ENCODE measurements at places on chromosomes 11 and 22.

GRCh38 chr11:119415966-119416365, 7.0 kb downstream of the THY1 start:
- DNase-seq: no peak

DNA sequence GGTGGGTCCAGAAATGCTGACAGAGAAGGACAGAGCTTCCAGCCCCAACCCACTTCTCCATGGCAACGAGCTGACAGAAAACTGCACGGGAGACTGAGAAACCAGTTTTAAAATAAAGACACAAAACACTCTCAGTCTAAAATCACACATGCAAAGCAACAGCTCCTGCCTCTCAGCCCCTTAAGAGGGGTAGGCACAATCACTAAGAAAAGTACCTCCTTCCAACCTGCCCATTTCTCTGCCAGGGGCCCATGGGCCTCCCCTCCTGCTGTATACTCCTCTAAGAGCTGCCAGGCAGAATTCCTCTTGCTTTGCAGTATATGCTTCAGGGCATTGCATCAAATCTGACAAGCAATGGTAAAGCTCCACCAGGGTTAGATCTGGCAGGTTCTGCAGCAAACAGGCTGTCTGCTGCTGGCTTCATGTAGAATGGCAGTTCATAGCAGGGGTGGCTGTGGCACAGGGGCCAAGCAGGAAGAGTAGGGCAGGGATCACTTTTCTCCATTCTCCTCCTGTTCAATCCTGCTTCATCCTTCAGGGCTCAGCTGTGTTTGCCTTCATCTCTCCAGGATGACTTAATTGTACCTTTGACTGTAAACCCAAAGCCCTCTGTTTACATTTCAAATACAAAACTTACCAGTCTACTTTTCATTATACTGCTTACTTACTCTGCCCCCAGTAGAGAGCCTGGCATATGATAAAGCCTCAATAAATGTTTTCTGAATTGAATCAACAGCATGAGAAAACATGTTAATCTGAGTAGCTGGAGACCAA, 77.7 kb downstream of the KCNC1 start:
- DNase-seq: peak; percentile 96

- DNase-seq: peak; percentile 4
Observed at GRCh38 chr22:39490135-39490798, 11.8 kb upstream of the MIEF1 start.

- DNase-seq: no peak
Observed at GRCh38 chr22:36682811-36683210, 20.7 kb downstream of the CACNG2 start.

- no peak for DNase-seq
Observed at GRCh38 chr11:45534132-45534531, 131.3 kb downstream of the CHST1 start.

- no peak for DNase-seq
Observed at GRCh38 chr11:104795501-104796213, 102.6 kb downstream of the CASP12 start.

GRCh38 chr22:17097062-17097461, 12.3 kb downstream of the IL17RA start:
- peak; percentile 5 for DNase-seq

DNA sequence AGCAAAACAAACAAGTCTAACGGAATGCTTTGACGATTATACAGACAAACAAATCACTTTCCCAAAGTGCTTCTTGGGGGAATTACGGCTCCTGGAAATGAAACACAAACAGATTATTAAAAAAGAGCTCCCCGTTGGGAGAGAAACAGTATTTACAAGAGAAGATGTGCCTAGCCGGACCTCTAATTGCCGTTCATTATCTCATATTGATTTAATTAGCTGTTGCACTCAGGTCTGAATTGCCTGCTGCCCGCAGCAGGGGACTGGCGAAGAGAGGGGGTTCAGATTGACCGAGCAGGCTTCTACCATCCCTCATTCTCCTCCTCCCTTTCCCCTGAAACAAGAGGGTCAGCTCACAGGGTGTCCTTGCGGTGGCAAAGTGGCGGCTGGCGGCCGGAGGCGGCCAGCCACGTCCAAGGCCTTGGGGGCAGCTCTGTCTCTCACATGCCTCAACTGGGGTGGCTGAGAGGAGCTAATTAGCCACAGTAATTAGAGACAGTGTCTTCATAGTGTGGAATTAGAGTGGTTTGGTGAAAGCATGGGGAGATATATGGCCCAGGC, 295.1 kb downstream of the MIAT start:
- no peak for DNase-seq

GRCh38 chr11:57432714-57433163, 5.8 kb upstream of the SLC43A3 start:
- no peak for DNase-seq

- no peak for DNase-seq
Observed at GRCh38 chr11:64074239-64074638, 38.5 kb downstream of the FLRT1 start.

DNA sequence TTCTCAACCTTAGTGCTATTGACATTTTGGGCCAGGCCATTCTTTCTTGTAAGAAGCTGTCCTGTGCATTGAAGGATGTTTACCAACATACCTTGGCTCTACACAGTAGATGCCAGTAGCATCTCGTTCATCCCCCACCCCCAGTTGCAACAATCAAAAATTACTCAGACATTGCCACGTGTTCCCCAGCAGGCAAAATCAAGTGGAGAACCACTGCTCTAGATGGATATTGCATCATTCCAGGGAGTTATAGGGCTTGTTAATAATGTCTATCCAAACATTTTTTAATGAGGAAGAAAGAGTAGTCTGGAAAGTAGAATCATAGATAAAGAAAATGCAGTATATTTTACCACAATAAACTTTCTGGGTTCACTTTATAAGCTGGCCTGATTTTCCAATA, 64.1 kb downstream of the PRMT3 start:
- DNase-seq: no peak

- no peak for DNase-seq
Observed at GRCh38 chr11:2091786-2092463, 47.3 kb downstream of the IGF2 start.

GRCh38 chr11:86011175-86011574, 57.7 kb downstream of the PICALM start:
- DNase-seq: no peak

DNA sequence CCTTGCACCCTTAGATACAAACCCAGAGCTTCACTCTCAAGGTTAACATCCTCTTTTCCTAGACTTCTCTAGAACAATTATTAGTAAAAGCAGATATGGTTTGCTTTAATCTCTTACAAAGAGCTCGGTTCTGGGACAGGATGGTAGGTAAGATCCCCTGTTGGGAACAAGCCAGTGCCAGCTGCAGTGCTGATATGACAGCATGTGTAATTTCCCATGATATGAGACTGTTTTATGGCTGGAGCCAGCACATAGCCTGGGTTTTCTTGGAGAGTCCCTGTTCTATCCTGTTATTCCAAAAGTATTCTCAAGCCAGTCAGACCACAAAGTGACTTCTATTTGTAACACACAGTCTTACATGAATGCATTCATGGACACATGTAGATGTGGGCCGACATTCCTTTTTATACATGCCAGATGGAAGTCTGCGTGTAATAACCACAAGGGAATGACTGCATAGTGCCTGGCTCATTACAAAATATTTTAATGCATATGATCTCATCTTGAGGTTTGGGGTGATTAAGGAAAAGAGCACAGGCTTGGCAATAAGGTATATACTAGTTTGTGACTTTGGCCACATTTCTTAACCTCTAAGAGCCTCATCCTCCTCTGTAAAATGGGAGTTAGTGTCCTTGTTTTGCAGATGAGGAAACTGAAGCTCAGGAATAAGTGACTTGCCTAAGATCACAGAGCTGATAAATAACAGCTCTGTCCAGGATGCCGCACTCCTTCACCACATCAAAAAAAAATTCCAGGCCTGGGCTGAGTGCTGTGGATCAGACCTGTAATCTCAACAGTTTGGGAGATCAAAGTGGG, 21.8 kb downstream of the CLMP start:
- DNase-seq: no peak

DNA sequence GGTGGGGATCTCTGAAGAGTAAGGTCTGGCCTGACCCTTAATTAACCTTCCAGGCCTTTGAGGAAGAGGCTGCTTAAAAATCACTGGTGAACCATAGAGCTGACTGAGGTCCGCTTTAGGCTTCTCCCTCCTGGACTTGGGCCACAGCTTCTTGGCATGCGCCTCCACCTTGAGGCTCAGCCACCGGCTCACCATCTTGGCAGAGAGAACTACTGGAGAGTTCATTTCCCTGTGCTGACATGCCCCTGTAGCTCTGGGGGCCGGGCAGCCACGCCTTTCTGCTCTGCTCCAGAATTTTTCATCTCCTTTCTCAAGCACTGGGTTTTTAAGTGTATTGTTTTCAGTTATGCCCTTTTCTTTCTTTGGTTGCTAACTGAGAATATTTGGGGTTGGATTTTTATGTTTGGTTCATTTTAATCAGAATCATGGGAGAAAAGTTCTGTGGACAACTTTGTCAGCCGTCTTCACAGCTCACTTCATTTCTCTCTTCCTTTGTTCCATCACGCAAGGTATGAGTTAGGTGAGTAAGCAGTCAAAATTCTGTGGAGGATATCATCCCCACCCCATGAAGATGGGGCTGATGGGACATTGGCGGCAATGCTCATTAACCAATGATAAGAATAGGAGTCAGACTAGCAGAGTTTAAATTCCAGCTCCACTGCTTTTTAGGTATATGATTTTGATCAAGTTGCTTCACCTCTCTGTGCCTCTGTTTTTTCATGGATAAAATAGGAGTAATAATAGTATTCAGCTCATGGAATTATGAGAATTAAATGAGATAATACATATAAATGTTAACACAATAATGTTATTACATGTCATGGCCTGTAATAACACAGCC, 103.9 kb downstream of the DBX1 start:
- DNase-seq: no peak

- DNase-seq: no peak
Observed at GRCh38 chr11:7573193-7573557, 59.4 kb downstream of the PPFIBP2 start.

GRCh38 chr11:75541193-75542087, 15.7 kb upstream of the GDPD5 start:
- DNase-seq: no peak

GRCh38 chr22:39800790-39801520, 92.6 kb downstream of the ENTHD1 start:
- peak; percentile 17 for DNase-seq

DNA sequence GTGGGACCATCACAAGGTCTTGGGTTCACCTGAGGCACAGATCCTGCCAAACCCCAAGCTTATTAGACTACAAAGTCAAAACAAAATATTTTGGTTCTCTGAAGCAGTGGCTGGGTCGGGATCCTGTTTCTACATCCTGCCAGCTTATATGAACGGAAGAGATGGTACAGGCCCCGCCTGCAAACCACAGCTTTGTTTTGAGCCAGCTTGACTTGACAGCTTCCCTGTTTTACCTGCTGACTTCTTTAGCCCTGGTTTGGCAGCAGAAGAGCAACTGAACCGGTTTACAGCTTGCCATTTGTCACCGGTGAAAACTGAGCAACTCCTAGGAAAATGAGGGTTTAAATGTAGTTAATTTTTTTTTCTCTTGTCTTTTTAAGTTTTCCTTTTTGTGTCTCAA, 11.4 kb downstream of the PACS1 start:
- peak; percentile 24 for DNase-seq

DNA sequence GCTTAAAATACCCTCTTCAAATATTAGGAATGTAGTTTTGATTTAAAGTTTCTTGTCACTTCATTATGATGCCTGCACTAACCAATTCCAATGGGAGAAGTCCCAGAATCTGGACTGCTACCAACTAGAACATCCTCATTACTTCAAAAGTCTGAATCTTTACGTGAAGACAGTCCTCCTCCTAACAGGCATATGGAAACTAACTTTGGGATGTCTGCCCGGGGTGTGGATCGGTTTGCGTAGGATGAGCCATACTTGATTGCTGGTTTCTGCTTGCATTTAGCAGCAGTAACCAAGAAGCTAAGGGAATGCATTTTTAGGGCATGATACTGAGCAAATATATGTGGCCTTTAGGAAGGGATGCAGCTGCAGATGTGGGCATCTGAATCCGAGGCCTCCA, 177.1 kb downstream of the LRRC4C start:
- DNase-seq: no peak

DNA sequence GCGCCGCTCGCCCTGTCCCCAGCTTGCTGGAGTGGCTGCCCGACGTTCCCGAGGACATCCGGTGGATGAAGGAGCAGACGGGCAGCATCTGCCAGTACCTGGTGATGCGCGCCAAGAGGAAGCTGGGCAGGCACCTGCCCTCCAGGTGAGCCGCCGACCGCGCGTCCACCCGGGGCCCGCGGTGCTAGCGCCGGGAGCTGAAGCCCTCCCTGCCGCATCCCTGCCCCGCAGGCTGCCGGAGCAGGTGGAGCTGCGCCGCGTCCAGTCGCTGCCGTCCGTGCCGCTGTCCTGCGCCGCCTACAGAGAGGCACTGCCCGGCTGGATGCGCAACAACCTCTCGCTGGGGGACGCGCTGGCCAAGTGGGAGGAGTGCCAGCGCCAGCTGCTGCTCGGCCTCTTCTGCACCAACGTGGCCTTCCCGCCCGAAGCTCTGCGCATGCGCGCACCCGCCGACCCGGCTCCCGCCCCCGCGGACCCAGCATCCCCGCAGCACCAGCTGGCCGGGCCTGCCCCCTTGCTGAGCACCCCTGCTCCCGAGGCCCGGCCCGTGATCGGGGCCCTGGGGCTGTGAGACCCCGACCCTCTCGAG, 3.3 kb upstream of the CRACR2B start:
- peak; percentile 78 for DNase-seq

- no peak for DNase-seq
Observed at GRCh38 chr22:35334004-35334403, 34.3 kb downstream of the TOM1 start.

GRCh38 chr11:85712953-85713352, 27.0 kb upstream of the CCDC89 start:
- DNase-seq: no peak

- DNase-seq: no peak
Observed at GRCh38 chr11:69299023-69299461, 5.1 kb downstream of the MYEOV start.

GRCh38 chr22:28222976-28223745, 304.1 kb upstream of the PITPNB start:
- no peak for DNase-seq

GRCh38 chr11:114311946-114312345, 15.7 kb downstream of the NNMT start:
- no peak for DNase-seq

GRCh38 chr22:47612311-47612910, 850.0 kb downstream of the TBC1D22A start:
- DNase-seq: no peak

GRCh38 chr22:26444777-26445176, 15.7 kb downstream of the ASPHD2 start:
- DNase-seq: peak; percentile 51

GRCh38 chr11:46197421-46197820, 76.2 kb upstream of the PHF21A start:
- DNase-seq: no peak

GRCh38 chr11:5153574-5154431, 754 bp downstream of the OR52A1 start:
- DNase-seq: no peak

DNA sequence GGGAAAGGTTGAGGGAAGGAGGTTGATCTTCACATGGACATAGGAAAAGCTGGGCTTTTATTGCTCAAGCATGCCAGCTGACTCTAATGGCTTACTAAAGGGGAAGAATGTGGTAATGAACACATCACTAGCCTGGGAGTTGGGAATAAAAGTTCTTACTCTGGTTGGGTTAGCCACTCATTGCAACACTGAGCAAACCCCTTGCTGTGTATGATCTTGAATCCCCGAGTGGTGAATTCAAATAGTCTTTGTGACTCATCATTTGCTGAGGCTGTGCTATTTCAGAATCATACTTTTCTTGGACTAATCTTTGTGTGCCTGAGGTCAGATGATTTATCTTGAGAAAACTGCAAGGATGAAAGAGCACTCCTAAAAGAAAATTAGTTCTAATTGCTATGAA, 304.1 kb upstream of the ANO5 start:
- no peak for DNase-seq

- no peak for DNase-seq
Observed at GRCh38 chr22:20957683-20958431, 9.2 kb upstream of the AIFM3 start.

Measured in NCI-H1417 (cell line).